T-helper 2 cell treated with Interferon-gamma antibody and Interleukin-4, amounts not matched to agents 100 ng/mL and 5 ng/mL, for 36 hours (primary cell): ENCODE measurements at places on chromosomes 16 and 17. TPM values are rescaled to one million over a fixed set of nuclear protein-coding genes. Genes with fewer than 3 reads are reported as not detected.

The SLFN14 gene
- not detected in 2 replicates for total RNA-seq

The P2RX1 gene
- 2.0 and 2.5 TPM in 2 replicates for total RNA-seq

The PKMYT1 gene
- total RNA-seq = 124 and 125 TPM in 2 replicates

The UNC45B gene
- total RNA-seq = 0.07 and 0.18 TPM in 2 replicates

The ALDOC gene
- 94.6 and 103 TPM in 2 replicates for total RNA-seq

The ABCA6 gene
- total RNA-seq = 0.16 TPM in 1 of 2 replicates, not detected in the other
